Thyroid gland (tissue), 4 donors: ENCODE measurements at places on chromosomes 3 and 15.

DNA sequence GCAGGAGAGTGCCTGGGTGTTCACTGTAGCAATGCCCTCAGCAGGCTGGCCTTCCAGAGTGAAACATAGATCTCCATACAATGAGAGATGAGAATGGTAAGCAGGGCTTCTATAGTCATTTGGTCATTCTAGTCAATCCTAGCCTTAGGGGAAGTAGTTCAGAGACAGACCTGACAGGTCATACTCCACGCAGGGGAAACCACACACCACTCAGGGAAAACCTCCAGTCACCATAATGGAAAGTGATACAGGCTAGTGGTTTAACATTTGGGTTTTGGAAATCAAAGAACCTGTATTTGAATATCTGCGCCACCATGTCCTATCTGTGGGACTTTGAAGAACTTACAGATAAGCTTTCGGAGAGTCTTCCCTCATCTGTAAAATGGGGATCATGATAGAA, 425.7 kb upstream of the PPP2R3A start:
- DNase-seq: no peak
- no peak overlapping the region for H3K4me3 ChIP-seq
- H3K36me3 ChIP-seq: no peaks in the 10 kb centered on the region
- no peaks in the 10 kb centered on the region for H3K27me3 ChIP-seq
- no peaks in the 10 kb centered on the region for H3K4me1 ChIP-seq

DNA sequence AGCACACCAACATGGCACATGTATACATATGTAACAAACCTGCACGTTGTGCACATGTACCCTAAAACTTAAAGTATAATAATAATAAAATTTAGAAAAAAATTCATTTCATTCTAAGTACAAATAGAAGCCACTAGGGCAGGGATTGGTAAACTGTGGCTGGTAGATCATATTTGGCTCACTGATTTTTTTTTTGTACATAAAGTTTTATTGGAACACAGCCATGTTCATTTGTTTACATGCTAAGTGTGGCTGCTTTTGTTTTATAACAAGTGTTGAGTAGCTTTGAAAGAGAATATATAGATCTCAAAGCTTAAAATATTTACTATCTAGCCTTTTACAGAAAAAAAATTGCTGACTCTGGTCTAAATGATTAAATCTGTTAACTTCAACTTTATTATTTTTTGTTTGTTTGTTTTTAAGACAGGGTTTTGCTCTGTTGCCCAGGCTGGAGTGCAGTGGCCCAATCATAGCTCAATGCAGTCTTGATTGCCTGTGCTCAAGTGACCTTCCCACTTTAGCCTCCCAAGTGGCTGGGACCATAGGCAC, 32.8 kb downstream of the SLC30A4 start:
- H3K27ac ChIP-seq: no peak overlapping the region
- peaks cover 8% of the 10 kb centered on the region for H3K36me3 ChIP-seq
- H3K4me1 ChIP-seq: no peaks in the 10 kb centered on the region

DNA sequence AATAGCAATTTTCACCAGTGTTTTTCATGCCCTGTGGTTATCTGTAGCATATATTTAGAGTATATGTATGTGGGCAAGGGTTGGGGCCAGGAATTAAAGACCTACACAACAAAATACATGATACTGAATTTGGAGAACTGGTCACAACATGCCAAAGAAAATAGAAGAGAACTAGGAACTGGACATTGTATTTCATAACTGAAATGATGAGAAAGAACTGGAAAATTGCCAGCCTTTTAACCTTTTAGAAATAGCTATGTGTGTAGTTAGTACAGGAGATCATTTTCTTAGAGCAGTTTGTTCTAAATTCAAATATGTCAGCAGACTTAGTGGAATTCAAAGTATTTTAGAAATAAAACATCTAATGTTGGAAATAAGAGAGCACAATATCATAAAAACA, 227.1 kb upstream of the CGNL1 start:
- no peak for DNase-seq
- H3K27me3 ChIP-seq: no peaks in the 10 kb centered on the region
- H3K27ac ChIP-seq: no peak overlapping the region
- H3K4me1 ChIP-seq: no peaks in the 10 kb centered on the region

GRCh38 chr3:13177641-13178040, 104.4 kb upstream of the IQSEC1 start:
- no peaks in the 10 kb centered on the region for H3K4me1 ChIP-seq
- H3K27ac ChIP-seq: no peak overlapping the region
- no peaks in the 10 kb centered on the region for H3K27me3 ChIP-seq
- H3K4me3 ChIP-seq: no peak overlapping the region
- no peak for DNase-seq
- H3K36me3 ChIP-seq: no peaks in the 10 kb centered on the region

DNA sequence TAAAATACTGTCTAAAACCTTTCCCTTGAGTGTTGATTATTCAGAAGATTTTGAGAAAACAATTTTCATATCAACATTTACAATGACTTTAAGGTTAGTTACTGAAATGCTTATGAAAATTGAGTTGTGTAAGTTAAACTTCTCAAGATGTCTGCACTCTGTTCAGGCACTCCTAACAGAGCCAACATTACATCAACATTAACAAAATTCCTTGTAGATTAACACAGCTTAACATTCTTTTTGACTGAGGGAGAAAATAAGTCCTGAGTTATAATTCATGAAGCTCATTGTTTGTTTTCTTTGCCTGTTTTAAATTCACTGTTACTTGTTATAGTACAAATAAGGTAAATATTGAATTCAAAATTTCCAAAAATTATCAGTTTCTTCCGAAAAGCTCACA, 9.0 kb downstream of the ACKR4 start:
- no peaks in the 10 kb centered on the region for H3K4me1 ChIP-seq
- H3K36me3 ChIP-seq: peaks cover 8% of the 10 kb centered on the region
- no peak overlapping the region for H3K4me3 ChIP-seq
- H3K27ac ChIP-seq: no peak overlapping the region
- H3K27me3 ChIP-seq: no peaks in the 10 kb centered on the region

DNA sequence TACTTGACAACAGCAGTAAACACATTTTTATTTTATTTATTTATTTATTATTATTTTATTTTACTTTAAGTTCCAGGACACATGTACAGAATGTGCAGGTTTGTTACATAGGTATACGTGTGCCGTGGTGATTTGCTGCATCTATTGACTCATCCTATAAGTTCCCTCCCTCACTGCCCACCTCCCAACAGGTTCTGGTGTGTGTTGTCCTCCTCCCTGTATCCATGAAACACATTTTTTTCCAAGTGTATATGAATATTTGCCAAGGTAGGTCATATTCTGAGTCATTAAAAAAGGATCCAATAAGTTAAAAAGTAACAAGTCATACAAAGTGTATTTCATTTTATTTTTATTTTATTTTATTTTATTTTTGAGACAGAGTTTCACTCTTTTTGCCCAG, 567.3 kb upstream of the KCNMB2 start:
- H3K4me1 ChIP-seq: no peaks in the 10 kb centered on the region
- H3K36me3 ChIP-seq: no peaks in the 10 kb centered on the region
- no peak for DNase-seq
- no peak overlapping the region for H3K27ac ChIP-seq

DNA sequence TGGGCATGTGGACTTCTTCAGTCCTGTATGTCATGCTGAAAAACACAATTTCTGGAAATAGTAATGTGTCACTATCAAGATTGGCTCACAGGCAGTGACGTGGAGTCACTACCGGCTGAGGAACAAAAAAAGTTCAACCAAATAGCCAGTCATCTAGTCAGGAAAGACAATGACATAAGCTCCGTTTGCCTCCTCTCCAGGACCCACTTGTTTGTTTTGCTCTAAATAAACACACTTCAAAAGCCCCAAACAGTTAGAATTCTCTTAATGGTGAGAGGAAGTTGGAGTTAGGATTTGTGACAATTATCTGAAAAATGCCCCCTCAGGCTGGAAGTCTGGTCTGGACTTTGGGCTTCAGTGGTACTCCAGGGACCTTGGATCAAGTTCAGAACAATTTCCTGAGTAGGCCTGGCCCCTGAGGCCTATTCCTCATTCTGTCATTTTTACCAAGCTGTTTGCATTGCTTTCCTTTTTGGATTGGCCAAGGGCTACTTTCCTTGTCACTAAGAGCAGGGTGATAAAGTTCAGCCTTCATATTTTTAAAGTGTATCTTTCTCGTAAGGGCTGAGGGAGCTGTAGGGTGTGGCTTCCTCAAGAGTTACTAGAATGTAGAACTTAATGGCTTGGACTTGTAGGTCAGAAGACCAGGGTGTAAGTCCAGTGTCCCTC, 98.9 kb downstream of the EOMES start:
- no peaks in the 10 kb centered on the region for H3K27me3 ChIP-seq
- H3K36me3 ChIP-seq: no peaks in the 10 kb centered on the region
- H3K4me3 ChIP-seq: no peak overlapping the region
- H3K27ac ChIP-seq: no peak overlapping the region
- peaks cover 5% of the 10 kb centered on the region for H3K4me1 ChIP-seq

DNA sequence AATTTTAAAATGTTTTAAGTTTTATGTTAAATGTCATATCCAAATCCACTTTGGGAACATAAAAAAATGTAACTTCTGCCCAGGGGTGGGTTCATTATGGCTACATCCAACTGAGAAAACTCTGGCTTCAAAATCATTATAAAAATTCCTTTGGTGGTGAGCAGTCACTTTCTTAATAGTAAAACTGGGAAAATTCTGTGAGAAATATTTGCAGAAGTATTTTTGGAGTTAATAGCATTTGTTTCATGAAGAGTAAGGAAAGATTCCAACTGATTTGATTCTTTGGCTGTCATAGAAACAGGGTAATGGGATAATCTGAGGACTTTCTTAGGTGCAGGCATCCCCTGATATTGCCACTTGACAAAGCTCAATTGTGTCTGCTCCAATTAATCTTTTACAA, 38.8 kb downstream of the CPA3 start:
- H3K4me1 ChIP-seq: no peaks in the 10 kb centered on the region
- no peak overlapping the region for H3K4me3 ChIP-seq
- no peaks in the 10 kb centered on the region for H3K27me3 ChIP-seq
- H3K27ac ChIP-seq: no peak overlapping the region

DNA sequence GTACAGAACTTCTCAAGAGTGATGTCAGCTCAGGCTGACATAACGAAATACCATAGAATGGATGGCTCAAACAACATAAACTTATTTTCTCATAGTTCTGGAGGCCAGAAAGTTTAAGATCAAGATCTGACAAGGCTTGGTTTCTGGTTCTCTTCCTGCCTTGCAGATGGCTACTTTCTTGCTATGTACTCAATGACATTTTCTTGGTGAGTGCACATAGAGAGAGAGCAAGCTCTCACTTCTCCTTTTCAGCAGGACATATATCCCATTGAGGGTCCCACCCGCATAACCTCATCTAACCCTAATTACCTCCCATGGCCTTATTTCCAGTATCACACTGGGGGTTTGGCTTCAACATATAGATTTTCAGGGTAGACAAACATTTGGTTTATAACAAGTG, 1072.1 kb downstream of the PLOD2 start:
- no peaks in the 10 kb centered on the region for H3K36me3 ChIP-seq
- H3K27ac ChIP-seq: no peak overlapping the region
- DNase-seq: no peak
- H3K4me3 ChIP-seq: no peak overlapping the region
- no peaks in the 10 kb centered on the region for H3K4me1 ChIP-seq

- peaks cover 5% of the 10 kb centered on the region for H3K27me3 ChIP-seq
- H3K4me1 ChIP-seq: peaks cover 13% of the 10 kb centered on the region
- H3K27ac ChIP-seq: no peak within 1 kb of the TSS
- no peak within 1 kb of the TSS for H3K4me3 ChIP-seq
- no peaks in the 10 kb centered on the region for H3K36me3 ChIP-seq
Measured at GRCh38 chr15:26866298-26867199, at the start of gene GABRA5. GABRA5 (plus strand) TSS chr15:26867062; CDS start chr15:26869249, 2,187 bp downstream.
